ENCODE measurements at places on chromosomes 16 and 17.

DNA sequence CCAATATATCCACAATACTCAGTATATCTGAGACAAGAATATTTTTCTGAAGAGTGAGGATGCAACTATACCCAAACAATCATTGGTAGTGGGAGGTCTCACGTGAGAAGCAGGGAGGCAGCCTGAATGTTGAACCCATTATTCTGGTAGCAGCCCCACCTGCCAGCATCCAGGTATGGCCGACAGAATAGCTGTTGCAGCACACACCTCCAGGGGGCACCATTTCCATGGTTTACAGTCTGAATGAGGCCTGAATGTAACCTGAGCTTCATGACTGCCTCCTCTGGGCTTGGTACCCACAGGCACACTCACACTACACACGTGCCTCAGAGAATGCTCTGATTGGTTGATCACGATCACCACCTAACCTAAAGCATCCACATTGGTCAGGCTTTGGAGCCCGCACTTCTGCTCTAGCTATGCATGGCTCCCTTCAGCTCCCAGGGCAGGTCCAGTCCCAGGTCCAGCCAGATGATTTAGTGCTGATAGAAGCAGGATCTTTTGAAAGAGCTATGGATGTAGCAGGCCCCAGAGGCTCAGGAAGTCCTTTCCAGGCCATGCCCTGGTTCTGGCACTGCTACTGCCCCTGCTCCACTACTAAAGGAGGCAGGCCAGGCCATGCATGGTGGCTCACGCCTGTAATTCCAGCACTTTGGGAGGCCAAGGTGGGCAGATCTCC is 11.0 kb upstream of the CBFB start:
- DNase-seq, result peak; percentile 95

DNA sequence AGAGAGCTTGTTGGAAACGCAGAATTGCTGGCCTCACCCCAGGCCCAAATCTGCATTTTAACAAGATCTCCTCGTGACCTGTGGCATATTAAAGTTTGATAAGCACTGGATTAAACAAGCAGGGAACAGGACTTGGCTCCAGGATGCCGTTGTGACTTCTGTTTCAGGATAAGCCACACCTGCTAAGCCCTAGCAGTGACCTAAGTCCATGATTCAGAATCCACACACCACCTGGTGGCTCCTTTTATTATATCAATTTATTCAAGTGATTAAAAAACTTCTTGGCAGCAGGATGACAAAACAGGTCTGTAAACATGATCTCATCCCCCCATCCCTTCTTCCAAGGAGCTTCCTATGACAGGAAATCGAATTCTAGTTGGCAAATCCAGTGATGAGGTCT is 9.1 kb downstream of the NAGPA start:
- DNase-seq, result no peak

- no peak for DNase-seq
Measured at GRCh38 chr17:59859444-59860025, 33.2 kb downstream of the TUBD1 start.

DNA sequence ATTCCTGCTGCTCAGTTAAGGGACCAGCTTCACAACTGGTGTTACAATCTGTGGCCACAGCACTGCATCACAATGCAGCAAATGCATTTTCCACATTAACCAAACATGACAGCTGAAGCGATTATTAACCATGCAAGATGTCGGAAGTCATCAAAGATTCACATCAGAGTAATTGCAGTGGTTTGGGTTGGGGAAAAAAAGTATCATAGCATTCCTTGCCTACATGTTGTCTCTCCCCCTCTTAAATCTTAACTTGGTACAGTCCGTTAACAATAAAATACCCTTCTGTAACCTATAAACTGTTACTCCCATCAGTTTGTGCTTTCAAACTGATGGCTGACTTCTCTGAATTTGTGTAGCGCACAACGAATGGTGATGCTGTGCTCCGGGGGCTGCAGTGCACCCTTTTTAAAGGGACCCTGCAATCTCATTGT is 51.6 kb downstream of the NUP93 start:
- no peak for DNase-seq

DNA sequence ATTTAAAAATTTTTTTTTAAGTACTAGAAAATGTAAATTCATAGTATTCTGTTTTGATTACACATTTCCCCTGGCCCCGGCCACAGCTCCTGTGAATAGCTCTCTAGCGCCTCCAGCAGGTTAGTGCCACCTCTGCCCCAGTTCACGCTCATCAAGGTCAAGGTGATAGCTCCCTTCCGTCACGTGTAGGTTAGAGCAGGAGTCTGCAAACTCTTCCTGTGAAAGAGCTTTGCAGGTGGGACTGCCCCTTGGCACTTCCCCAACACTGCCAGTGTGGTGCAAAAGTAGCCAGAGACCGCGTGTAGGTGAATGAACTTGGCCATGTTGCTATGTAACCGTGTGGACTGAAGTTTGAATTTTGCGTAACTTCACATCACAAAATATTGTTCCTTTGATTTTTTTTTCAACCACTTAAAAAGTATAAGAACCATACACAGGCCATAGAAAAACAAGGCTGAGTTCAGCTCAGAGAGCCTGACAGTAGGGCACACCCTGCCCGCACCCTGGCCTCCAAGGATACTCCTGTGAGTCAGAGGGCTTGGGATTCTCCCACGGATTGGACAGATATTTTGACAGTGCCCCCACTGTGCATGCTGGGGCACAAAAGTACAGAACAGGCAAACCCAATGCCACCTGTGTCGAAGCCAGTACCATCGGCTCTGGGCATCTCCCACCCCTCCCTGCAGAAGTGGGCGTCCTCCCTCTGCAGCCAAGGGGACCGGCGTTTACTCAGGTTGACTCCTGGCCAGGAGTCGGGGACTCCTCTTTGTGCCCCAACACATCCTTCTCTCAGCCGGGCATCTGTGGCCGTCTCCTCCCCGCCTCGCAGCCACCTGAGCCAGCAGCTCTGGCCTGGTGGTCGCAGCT is 92.0 kb upstream of the CHMP6 start:
- peak; percentile 92 for DNase-seq
